ENCODE measurements at places on chromosomes 11 and 22.

DNA sequence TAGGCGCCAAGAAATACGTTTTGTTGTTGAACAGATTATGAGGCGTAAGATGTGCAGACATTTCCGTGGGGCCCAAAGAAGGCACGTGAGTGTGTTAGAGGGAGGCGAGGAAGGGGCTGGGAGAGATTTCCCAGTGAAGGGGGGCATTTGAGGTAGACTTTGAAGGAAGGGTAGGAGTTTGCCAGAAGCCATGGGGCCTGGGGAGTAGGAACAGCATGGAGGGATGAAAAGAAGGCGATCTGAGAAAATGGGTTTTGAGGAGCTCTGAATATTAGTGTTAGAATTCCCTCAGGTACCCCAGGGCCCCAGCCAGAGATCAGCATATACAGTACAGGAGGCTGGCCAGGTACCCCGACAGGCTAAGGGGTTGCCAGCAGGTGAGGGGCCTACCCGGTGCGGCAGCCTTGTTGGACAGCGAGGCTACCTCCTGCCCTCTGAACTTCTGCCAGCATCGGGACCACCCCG, 414 bp upstream of the MIEF1 start:
- DNase-seq: no peak

DNA sequence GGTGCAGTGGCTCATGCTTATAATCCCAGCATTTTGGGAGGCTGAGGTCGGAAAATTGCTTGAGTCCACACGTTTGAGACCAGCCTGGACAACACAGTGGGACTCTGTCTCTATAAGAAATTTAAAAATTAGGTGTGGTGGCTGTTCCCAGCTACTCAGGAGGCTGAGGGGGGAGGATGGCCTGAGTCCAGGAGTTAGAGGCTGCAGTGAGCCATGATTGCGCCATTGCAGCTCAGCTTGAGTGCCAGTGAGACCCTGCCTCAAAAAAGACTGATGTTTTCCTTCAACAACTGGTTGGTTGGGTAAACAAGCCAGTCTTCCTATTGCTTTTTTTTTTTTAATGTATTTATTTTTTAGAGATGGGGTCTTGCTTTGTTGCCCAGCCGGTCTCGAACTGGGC, 9.2 kb downstream of the XBP1 start:
- no peak for DNase-seq

DNA sequence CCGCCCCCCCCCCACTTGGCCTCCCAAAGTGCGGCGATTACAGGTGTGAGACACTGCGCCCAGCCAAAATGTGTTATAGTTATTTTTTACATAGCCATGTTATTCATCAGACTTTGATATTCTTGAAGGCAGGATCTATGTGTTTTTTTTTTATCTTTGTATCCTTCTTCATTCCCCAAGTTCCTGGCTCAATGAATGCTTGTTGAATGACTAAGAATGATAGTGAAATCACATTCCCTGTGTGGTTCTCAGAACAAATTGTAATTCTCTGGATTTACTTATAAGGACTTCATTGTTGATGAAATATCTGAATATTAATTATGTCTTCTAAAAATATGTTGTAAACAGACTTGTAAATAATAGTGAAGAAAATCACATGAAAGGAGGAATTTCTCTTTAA, 33.5 kb downstream of the MMP7 start:
- DNase-seq: peak; percentile 42

GRCh38 chr22:47750086-47750485, 987.6 kb downstream of the TBC1D22A start:
- no peak for DNase-seq

DNA sequence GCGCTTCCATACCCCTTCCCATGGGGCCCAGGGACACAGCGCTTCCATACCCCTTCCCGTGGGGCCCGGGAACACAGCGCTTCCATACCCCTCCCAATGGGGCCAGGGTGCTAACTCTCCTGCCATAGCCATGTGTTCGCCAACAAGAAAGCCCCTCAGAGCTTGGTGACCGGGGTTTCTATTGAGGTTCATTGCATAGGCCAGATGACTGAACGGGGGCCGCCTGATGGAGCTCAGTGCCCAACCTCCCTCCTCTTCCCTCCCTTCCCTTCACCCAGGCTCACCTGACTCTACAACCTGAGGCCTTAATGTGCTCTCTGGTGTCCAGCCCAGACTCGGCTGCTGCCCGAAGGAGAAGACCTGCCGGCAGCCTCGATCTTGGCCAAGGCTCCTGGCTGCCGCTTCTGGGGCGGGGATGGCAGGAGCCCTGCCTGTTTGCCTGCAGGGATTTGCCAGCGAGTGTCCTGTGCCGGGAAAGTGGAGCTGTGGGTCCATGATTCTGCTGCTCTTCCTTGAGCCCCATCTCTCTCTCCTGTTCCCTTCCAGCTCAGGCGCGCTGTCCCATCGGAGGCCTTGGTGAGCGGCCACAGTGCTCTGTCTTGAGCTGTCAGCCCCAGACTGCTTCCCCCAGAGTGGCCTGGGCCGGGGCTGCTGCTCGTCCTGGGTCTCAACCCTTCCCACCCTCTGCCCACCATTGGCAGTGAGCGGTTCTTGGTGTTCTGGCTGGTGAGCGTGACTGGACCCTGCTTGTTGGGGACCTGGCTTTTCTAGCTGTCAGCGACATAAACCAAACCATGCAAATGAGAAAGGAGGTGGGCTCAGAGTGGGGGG, 267.0 kb downstream of the TBC1D22A start:
- no peak for DNase-seq

DNA sequence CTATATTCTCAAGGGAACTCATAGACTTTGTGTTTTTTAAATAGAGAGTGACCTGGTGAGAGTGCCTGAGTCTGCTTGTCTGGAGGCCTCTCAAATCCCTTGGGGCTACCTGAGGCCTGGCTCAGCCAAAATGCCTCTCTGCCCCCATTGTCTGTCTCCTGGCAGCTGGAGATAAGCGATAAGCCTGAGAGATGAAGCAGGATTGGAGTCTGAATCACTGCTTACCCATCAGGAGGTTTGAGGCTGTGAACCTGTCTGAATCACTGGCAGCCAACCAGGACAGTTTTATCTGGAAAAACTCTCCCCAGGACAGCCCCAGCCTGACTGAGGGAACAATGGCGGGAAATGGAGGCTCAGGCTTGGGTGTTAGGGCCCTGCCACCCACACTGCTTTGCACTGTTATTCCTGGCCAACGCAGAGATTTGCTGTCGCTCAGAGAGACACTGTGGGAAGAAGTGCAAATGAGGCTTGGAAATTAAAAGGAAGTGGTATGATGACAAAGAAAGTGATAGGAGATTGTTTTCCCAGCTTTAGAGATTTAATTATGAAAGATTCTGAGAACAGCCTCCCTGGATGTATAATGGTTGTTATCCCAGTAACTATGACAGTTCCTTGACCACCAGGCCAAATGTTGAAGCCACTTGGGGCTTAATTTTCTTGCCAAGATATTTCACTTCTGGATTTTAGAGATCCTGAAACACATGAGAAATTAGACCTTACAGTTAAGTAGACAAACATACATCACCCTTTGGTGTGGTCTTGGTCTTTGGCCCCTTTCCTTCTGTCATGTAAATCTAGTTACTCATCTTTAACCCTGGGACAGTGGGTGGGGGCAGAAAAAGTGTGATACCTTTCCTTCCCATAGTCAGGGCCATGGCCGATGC, 102.1 kb downstream of the RASSF10 start:
- peak; percentile 86 for DNase-seq

- peak; percentile 65 for DNase-seq
These were observed 30.3 kb upstream of the NAP1L4 start for GRCh38 chr11:3022300-3022967.

GRCh38 chr22:25137577-25138525, 61.8 kb upstream of the CRYBB3 start:
- no peak for DNase-seq

DNA sequence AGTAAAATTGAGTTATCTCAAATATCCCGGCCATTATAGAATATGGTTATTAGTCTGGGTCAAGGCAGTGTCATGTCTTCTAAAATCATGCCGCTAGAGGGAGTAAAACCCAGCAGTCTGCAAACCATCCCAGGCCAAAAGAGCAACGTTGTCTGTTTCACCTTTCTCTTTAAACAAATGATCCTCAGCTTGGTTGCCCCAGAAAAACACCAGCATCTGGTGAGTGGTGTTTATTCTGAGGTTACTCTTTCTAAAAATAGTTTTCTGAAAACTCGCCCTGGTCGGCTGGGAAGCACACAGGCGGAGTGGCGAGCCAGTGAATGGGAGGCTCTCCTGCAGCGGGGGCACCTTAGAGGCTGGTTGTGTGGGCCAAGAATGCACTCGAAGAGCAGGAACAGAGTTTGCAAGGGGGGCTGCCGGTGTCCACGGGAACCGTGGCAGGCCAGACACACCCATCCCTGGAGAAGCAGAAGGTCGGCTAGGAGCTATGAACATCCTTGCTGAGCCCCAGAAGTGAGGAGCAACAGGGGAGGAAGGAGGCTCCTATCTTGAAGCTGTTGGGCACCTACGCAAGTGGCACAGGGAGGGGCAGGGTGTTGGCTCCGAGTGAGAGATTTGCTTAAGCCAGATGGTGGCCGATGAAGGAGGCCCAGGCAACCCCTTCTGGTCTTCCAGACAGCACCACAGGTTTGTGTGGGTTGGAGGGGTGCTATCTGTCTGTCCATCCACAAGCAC, 297.1 kb downstream of the ETS1 start:
- peak; percentile 78 for DNase-seq

- DNase-seq: no peak
These were observed 8.5 kb downstream of the TNNT3 start for GRCh38 chr11:1927848-1928469.

GRCh38 chr11:57491371-57492061, 24.0 kb downstream of the SLC43A1 start:
- peak; percentile 20 for DNase-seq

DNA sequence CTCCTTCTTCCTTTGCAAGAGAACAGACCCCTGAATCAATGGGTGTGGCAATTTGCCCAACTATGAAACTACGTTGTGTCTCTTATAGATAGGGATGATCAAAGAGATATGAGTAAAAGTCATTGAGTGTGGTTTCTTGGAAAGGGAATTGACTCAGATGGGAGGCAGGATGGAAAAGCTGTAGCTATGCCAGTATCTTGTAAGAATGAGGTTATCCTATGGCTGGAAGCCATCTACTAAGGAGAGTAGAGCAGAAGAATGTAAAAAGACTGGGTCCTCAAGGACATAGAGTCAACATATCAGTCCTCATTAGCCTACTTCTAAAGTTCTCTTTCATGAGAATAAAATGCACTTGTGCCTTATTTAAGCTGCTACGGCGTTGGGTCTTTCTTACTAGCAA, 78.9 kb upstream of the POU2AF2 start:
- no peak for DNase-seq
